ENCODE measurements at places on chromosomes 5 and 9.

DNA sequence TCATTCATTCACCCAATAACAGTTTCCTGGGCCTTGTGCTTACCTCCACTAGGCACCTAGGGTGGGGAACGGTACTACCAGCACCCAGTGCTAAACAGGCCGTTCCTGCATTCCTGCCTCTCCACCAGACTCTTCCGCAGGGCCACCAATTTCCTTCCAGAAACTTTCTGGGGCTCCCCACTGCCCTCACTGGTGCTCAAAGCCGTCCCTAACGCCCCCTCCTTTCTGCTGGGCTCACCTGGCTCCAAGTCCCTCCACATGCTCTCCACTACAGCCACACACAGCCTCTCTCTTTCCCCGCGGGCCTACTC is 1.4 kb downstream of the PHF19 start:
- DNase-seq = no peak

GRCh38 chr5:149278451-149279210 is 7.0 kb downstream of the AFAP1L1 start:
- no peak for DNase-seq

GRCh38 chr5:172429201-172429940 is 25.0 kb downstream of the SH3PXD2B start:
- DNase-seq = no peak

GRCh38 chr5:43033841-43034590 is 6.1 kb downstream of the ANXA2R start:
- DNase-seq = no peak

DNA sequence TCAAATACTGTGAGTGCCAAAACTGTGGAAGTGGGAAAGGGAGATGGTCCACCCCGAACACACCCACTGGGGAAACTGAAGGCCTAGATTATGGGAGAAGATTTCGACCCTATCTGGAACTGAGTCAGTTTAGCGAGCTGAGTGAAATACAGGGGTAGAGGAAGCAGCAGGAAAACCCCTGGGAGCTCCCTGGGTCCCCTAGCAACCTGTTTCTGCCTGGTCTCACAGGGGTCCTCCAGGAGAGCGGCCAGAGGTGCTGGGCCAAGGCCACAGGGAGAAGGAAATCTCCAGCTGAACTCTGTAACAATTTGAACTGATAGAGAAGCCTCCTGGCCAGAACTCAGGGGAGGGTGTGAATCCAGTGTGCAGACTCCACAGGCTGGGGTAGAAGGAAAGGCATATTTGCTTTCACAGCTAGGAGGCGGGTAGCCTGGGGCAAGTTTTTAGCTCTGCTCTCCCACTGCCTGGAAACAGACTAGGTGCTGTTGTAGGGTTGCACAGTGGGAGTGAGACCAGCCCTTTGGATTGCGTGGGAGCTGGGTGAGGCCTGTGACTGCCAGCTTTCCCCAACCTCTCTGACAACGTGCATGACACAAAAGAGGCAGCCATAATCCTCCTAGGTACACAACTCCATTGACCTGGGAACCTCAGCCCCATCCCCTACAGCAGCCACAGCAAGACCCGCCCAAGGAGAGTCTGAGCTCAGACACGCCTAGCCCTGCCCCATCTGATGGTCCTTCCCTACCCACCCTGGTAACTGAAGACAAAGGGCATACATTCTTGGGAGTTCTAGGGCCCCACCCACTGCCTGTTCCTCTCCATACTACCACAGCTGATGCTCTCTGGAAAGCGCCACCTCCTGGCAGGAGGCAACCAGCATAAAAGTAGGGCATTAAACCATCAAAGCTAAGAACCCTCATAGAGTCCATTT is 78.8 kb upstream of the GPBP1 start:
- DNase-seq = no peak

Measured in T-helper 2 cell treated with Interferon-gamma antibody and Interleukin-4, amounts not matched to agents 5 μg/mL and 100 μg/mL, for 36 hours (primary cell).